Stimulated activated CD8-positive, alpha-beta memory T cell treated with anti-CD3 and anti-CD28 coated beads, Interleukin-7, amount 100 ng/mL, for 24 hours (primary cell): ENCODE measurements at places on chromosomes 7 and 10.

- DNase-seq, result no peak
Observed at GRCh38 chr7:82129091-82129490, 314.5 kb downstream of the CACNA2D1 start.

- DNase-seq, result no peak
Observed at GRCh38 chr10:42971251-42971599, 105.6 kb upstream of the RET start.

DNA sequence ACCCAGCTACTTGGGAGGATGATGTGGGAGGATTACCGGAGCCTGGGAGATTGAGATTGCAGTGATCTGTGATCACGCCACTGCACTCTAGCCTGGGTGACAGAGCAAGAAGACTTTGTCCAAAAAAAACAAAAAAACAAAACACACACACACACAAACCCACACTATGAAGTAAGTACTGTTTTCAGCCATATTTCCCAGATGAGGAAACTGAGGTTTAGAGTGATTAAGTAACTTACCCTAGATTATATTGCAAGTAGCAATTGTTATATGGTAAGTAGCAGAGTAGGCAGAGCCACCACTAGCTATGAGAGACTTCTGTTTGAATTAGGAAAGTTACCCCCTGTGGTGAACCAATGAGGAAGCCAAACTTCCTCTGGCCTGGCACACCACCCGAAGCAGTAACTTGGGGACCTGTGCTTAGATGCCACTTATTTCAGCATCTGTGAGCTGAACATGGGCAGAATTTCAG, 61.9 kb downstream of the MCU start:
- no peak for DNase-seq

- DNase-seq, result no peak
Observed at GRCh38 chr10:27341001-27341400, 100.4 kb upstream of the ACBD5 start.

DNA sequence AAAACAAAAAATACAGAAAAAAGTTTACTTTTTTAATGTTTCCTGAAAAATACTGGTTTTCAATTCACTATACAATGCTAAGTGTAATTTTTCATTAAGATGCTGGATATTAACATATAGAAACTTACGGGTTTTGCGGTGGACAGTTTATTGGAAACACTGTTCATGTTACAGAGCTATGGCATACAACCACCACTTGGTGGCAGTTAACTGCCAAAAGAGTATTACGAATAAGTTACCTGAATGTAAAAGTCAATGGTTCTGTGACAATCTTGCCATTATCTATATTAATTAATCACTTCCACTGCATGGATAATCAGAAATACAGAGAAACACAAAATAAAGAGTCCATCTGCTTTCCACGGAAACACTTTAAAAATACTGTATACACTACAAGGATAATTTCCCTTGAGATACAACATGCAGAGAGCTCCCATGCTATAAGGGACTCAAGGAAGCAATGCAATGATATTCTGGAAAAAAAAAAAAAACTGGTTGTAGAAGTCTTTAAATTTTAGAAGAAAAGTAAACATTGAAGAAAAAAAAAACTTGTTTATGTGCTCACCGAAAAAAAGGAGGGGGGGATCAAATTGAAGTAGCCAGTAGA, 97.0 kb downstream of the TPK1 start:
- no peak for DNase-seq

DNA sequence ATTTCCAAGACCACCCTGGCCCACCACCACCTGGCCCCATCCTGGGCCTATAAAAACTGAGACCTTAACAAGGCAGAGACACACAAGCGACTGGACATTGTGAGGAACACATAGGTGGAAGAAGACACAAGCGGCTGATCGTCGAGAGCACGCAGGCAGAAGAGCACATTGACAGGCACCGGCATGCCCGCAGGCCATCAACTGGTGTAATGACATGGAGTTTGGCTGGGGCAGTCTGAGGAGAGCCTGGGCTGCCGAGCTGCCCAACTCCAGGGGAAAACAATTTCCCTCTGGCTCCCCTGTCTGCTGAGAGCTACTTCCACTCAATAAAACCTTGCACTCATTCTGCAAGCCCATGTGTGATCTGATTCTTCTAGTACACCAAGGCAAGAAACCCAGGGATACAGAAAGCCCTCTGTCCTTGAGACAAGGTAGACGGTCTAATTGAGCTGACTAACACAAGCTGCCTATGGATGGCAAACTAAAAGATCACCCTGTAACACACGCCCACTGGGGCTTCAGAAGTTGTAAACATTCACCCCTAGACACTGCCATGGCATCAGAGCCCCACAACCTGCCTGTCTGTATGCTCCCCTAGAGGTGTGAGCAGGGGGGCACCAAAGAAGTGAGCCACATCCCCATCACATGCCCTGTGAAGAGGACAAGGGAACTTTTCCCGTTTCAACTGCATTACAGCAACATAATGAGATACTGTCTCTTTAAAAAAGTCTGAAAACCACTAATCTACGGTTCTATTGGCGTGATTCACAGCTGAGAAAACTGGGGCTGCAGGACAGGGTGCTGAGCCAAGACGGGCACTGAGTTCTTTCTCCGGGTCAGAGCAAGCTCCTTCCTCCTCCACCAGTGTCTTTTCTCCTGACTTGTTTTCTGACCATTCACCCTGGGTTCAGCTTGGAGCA, 18.5 kb upstream of the TNS3 start:
- DNase-seq, result no peak

- DNase-seq, result no peak
Observed at GRCh38 chr7:120028636-120029035, 244.3 kb upstream of the KCND2 start.

GRCh38 chr7:100367676-100368613, 5.3 kb upstream of the PILRA start:
- DNase-seq, result no peak

DNA sequence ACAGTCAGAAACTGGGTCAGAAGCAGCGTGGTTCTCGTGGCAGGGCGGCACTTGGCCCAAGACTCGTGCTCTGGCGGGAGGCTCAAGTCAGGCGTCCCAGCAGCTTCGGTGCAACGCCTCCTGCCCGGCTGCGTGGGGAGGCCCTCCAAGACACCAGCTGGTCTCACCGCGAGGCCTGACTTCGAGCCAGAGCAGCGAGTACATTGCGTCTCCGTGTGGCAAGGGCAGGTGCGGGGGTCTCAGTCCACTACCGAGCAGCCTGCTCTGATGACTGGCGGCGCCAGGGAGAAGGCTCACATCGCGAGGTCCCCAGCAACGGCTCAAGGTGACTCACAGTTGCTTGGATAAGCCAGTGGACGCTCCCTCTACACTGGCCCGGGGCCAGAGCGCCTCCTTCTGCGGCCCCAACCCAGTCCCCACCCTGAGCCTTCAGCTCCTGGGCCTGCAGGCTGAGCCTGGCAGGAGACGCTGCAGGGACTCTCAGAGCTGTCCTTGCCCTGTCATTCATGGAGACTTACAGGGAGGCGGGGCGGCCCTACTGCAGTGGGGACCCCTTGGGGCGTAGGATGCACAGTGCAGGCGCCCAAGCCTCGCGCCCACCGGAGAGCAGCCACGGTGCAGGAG, 41.9 kb upstream of the PRKAR1B start:
- DNase-seq, result no peak
